ENCODE measurements at places on chromosomes 2 and 18.

- no peak for DNase-seq
These were observed 319.8 kb downstream of the FBXO15 start for GRCh38 chr18:73827801-73828200.

GRCh38 chr2:205770577-205770976 lies 88.3 kb downstream of the NRP2 start:
- DNase-seq: no peak

DNA sequence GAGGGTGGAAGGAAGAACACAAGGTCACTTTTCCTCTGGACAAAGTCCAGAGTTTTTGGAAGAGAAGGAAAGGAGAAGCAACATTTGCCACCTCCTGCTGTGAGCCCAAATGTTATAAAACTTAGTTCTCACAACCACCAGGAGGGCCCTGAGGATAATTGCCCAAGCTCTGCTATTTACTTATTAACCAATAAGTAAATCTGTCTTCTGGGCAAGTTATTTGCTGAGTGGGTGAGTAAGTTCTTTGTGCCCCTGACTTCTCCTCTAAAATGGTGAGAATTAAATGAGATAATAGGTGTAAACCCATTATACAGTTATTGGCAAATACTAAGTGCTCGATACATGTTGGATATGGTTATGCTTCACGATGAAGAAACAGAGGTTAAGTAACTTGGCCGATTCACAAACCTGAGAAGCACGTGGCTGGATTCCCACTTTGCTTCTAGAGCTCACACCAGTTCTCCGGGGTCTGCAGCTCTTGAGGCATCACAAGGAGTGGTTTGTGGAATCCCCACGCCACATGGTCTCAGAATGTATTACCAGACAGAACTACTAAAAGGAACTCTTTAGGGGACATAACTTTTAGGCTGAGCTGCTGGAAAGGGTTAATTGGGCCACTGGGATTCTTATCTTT lies 164.1 kb downstream of the MYCN start:
- no peak for DNase-seq

DNA sequence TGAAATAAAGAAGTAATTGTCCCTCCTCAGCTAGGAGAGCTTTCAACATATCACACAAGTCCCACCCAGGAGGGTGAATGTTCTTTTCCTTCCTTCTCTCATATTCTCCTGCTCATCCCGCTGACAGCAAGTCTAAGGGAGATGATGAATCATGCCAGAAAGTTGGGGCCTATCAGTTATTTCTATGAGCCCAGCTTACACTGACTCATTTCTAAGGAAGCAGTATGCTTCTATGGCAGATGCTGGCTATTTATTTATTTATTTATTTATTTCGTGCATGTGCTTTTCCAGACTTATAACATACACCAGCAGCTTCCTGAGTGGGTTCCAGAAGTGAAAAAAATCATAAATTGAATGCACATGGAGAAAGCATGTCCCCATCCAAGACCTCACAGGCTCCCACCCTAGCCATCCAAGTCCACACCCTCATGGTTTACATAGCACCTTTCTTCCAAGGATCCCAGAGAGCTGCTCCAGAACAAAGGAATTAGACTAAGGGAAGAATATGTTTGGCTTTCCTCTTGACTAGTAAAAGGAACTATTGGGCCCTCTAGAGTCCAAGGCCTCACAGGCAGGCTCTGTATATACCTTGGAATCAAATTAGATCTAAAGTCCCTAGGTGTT lies 1074.2 kb upstream of the ZEB2 start:
- no peak for DNase-seq

DNA sequence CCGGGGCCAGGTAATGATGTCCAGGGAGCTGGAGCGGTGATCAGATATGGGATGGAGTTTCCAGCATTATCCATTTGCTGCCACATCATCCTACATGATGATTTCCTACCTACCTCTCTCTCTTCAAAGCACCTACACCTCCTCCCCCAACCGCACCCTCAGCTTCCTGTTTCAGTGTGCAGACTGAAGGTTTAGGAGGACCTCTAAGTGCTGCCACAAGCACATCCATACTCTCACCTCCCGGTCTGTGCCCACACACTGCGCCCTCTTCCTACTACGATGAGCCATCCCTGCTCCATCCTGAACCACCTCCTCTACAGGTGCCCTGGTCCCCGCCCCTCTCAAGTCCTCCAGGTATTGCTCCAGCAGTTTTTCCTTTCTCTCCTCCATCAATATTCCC lies 123.7 kb downstream of the ALPK2 start:
- peak; percentile 22 for DNase-seq

- DNase-seq: peak; percentile 48
These were observed 138.3 kb upstream of the ID2 start for GRCh38 chr2:8543383-8544170.

- DNase-seq: no peak
These were observed 116.3 kb downstream of the ACAA2 start for GRCh38 chr18:49697049-49697448.

GRCh38 chr2:43269706-43270105 lies 43.3 kb upstream of the ZFP36L2 start:
- no peak for DNase-seq

DNA sequence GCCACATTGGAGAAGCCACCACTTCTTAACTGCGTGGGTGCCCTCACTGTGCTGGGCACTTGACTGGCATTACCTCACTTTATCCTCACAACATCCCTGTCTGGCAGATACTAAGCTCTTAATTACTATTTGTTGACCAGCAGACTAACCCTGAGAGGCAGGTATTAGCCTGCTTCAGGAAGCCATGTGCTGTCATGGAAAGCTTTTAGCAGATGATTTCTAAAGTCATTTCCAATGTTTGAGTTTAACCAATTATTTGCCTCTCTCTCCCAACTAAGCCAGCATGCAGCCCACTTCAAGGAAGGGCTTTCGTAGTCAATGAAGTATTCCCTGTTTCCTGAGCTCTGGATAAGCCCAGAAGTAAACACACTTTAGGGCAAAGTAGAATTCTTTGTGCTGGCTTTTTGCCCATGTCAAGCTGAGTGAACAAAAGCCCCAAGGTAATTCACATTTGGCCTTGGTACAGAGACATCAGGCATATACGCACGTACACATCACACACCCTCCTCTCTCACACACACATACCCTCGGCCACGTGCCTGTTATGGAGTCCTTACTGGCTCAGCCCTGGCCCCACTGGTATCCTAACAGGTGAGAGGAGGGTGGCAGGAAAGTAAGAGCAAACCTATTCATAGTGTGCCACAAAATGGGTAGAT lies 108.6 kb downstream of the C1D start:
- DNase-seq: no peak

- no peak for DNase-seq
These were observed 117.9 kb upstream of the ZBTB14 start for GRCh38 chr18:5413447-5413846.

DNA sequence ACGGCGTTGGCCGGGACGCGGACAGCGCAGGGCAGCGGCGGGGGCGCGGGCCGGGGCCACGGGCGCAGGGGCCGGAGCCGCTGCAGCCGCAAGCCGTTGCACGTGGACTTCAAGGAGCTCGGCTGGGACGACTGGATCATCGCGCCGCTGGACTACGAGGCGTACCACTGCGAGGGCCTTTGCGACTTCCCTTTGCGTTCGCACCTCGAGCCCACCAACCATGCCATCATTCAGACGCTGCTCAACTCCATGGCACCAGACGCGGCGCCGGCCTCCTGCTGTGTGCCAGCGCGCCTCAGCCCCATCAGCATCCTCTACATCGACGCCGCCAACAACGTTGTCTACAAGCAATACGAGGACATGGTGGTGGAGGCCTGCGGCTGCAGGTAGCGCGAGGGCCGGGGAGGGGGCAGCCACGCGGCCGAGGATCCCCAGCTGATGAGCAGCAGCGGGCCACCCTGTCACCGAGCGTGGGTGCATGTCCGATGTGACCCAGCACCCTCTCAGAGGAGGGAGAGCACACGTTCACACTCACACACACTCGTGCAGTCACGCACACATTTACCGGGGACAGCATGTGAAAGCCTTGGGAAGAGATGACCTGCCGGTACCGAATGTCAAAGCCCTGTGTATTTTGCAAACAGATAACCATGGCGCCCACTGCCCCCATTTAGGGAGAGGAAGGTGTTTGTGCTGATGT lies 4.2 kb downstream of the GDF7 start:
- DNase-seq: no peak

- no peak for DNase-seq
These were observed 212.7 kb upstream of the SLC14A2 start for GRCh38 chr18:45402485-45403056.

DNA sequence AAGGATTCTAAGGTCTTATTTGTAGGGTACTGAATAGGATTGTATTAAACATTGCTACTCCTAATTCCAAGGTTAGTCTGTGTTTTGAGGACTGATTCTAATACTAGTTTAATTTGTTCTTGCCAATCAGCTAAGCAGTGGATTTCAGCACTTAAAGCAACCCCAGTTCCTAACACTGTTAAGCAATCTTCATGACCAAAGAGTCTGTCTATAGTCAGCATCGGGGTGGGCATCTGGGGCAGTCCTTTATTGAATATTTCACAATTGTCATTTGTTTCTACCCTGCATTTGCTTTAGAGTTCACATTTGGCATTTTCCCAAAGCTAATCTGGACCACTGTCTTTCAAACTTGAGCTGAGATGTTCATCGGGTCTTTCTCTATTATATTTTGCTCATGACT lies 248.0 kb upstream of the TANK start:
- no peak for DNase-seq

GRCh38 chr2:176637142-176637485 lies 367.9 kb downstream of the MTX2 start:
- no peak for DNase-seq

GRCh38 chr2:98907385-98907784 lies 28.6 kb downstream of the CRACDL start:
- no peak for DNase-seq

DNA sequence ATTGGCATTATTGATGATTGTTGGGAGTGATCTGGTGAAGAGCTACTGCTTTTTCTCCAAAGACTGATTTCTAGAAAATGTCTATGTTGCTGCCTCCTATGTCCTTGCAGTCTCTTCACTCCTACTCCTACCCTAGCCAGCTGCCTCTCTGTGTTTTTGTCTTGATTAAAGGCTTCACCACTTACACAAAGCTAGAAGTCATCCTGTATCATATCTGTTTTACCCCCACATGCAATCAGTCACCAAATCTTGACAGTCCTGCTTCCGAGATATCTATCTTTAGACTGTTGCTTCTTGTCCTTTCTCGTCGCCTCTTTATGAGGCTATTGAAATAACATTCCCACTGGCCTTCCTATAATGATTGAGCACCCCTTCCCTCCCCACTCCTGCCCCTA lies 84.5 kb upstream of the ITGA4 start:
- no peak for DNase-seq

DNA sequence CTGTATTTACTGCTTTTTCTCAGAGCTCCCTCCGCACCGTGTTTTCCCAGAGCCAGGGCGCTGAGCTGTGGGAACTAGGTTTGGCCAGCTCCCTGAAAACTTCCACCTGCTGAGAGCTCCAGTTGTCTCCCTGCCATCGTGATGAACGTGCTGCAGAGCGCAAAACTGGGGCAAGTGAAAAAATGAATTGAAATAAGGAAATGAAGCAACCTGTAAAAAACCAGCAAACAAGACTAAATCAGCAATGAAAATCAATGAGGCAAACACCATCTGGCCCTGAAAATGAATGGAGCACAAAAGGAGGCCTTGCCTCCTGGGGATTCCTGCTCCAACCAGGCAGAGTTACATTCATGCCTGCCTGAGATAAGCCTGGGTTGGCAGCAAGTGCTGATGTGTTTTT lies 129.9 kb downstream of the MARCHF4 start:
- DNase-seq: no peak

DNA sequence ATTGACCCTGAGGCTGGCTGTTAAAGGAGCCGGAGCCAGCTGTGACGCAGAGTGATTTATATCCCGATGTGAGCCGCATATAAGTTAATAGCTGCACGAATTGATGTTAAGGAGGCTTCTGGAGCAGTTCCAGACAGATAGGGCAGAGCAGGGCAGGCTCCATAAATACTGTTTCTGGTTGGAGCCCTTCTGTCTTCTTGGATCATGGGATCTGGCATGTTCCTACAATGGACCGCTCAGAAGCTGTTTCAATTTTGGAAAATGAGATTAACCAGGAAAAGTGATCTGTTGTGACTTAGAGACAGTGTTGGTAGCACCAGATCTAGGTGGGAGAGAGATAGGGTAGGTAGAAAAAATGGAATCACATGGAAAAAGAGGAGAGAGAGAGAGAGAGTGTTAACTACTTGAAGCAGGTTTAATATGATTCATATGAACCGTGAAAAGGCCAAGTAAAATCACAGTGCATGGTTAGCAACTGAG lies 4.8 kb upstream of the IGFBP5 start:
- DNase-seq: no peak

- no peak for DNase-seq
These were observed 996 bp downstream of the TGFBRAP1 start for GRCh38 chr2:105328281-105329196.

- no peak for DNase-seq
These were observed 210.9 kb upstream of the TMEM200C start for GRCh38 chr18:6106091-6106685.

DNA sequence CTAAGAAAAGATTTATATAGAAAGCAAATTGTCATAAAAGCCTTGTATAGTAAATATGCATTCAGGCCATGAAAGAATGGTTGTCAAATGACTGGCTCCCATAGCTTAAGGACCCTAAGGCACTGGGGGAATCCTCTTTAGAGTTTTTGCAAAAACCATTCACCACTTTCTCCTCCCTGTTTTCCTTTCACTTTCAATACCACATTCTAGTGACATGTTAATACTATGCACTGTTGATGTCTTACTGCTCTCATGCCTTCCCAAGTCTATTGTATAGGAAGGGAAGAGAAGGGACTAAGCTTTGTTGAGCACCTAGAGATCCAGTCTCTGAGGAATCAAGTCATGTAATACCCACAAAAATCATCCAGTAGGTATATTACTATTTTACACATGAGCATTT lies 383.0 kb upstream of the LRRTM1 start:
- no peak for DNase-seq

DNA sequence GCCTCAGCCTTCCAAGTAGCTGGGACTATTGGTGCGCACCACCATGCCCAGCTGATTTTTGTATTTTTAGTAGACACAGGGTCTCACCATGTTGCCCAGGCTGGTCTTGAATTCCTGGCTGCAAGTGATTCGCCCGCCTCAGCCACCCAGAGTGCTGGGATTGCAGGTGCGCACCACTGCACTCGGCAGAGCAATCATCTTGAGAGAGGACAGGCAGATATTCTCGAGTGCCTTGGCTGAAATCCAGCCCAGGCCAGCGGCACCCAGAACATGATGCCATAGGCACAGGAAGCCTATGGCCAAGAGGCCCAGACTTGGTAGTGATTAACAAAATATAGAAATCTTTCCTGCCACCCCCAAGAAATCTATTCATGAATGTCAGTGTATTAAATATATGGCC lies 58.0 kb upstream of the PEX13 start:
- no peak for DNase-seq

Data from activated CD4-positive, alpha-beta T cell treated with anti-CD3 and anti-CD28 coated beads, Interleukin-2, amount 50 U/mL, for 4 hours (primary cell).